ENCODE measurements at places on chromosomes 3 and 15.

DNA sequence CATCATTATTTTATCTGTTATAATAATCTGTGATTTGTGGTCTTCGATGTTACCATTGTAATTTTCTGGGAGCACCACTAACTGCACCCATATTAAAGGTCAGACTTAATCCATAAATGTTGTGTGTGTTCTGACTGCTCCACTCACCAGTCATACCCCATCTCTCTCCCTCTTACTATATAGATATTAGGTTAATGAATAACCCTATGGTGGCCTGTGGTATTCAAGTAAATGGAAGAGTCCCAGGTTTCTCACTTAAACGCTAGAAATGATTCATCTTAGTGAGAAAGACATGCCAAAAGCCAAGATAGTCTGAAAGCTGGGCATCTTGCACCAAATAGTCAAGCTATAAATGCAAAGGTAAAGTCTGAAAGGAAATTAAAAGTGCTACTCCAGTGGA is 1358.5 kb downstream of the ROBO2 start:
- DNase-seq, result no peak

GRCh38 chr3:4577721-4578120 is 84.6 kb downstream of the ITPR1 start:
- DNase-seq, result no peak

- no peak for DNase-seq
These were observed 5.7 kb upstream of the FOXB1 start for GRCh38 chr15:59998305-59998949.

DNA sequence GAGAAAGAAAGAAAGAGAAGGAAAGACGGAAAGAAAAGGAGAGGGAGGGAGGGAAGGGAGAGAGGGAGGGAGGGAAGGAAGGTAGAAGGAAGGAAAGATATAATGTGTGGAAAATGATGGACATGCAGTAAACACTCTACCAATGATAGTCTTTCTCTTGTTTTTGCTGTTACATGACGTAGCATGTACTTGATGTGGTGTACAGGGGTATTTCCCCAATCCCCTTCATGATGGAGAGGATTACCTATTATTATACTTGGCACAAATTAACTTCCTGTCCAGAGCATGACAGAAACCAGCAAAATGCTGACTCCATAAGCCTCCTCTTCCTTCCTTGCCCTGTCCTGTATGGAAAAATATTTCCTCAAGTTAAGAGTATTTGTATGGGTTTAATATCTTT is 124.4 kb downstream of the B3GALNT1 start:
- DNase-seq, result no peak

- no peak for DNase-seq
These were observed 54.4 kb downstream of the SLC24A1 start for GRCh38 chr15:65676123-65676522.

- DNase-seq, result no peak
These were observed 357.5 kb upstream of the CADM2 start for GRCh38 chr3:84601303-84601702.

DNA sequence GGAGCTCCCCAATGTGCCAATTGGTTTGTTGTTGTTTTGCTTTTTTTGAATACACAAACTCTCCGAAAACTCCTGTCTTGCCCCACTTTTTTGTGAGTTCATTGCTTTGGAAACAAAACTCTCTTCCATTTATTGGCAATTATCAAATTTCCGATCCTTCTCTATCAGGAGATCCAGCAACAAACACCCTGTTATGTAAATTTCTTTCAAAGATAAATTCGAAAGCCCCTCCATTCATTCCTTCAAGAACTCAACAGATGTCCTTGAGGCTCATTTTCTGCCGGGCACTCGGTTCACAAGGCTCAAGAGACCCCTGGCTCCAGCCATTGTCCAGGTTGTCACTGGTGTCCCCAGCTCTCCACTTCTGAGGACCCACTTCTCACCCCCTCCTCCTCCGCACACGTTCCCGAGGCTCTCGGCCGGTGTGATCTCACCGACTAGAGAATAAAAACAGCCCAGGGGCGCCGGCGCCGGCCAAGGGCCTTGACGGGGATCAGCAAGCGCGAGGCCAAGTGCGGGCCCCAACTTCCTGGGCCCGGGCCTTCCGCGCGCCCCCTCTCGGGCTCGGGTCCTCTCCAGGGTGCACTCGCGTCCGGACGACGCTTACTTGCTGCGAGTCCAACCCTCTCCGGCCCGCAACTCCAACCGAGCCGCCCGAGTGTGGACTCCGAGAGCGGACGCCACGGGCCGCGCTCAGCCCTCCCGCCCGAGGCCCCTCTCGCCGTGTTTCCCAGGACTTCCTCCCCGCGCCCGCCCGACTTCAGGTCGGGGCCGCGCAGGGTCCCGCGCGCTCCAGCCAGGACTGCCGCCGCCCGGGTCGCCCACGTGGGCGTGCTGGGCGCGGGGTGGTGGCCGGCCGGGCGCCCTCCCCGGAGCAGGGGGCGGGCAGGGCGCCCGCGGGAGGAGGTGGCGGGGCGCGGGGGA is 533 bp upstream of the SMAD3 start:
- peak; percentile 54 for DNase-seq

DNA sequence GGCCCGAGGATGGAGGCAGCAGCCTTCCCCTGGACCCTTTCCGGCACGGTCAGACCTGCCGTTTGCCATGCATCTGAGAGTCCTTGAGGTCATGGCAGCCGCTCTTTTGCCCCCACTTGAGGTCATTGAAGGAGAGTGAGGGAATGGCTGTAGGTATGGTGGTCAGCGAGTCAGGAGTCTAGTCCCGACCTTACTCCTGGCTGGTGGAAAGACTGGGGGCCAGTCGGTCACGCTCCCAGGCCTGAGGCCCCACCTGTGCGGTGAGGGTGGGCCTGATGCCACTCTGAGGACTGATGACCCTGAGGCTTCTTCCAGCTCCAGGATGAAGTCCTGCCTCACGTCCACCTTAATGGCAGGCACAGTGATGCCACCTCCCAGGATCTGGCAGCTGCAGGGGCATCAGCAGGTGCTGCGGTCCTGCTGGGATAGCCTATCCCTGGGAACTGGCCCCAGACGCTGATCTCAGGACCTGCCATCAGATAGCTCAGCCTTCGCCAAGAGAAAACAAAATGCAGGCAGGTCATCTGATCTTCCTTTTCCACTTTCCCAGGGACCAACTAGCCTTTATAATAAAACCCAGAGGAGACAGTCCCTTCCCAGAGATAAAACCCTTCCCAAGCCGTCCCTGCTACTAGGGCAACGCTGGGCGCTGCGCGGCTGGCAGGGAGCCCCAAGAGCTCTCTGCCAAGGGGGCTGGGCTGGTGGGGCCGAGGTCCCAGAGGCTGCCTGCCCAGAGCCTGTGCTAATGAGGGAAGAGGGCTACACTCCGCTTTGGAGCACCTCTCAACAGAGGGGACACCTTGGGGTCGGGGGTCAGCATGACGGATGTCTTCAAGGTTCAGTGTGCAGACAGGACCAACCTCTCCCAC is 42.2 kb downstream of the TM2D3 start:
- no peak for DNase-seq

DNA sequence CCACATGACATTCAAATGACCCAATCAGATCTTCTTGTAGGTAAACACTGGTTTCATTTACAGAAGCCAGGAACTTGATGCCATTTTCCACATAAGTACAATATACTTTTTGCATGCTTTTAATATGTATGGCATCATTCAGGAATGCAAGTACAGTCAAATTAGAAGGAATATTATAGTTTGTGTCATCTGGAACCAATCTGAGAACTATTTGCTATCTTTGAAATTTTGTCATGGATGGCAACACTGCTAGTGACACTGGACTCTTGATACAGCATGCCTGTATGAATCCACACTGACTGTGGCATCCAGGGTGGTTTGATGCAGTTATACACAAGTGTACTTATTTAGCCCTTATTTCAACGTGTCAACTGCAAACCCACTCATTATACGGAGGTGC is 141.6 kb downstream of the EBLN2 start:
- DNase-seq, result no peak

DNA sequence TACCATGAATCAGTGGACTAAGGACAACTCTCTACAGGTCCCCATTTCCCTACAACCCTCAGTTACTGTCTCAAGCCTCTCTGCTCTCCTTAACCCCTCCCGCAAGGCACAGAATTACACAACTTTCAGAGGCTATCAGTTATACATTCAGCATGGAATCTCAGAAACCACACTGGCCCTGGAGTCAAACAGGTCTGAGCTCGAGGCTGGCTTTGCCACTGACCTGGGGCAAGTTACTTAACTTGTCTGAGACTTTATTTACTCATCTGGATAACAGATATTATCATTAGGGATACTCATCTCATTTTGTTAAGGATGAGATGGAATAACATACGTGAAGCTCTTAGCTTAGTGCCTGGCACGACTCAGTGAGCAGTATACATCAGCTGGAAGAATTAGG is 95.2 kb downstream of the WDR76 start:
- DNase-seq, result no peak

DNA sequence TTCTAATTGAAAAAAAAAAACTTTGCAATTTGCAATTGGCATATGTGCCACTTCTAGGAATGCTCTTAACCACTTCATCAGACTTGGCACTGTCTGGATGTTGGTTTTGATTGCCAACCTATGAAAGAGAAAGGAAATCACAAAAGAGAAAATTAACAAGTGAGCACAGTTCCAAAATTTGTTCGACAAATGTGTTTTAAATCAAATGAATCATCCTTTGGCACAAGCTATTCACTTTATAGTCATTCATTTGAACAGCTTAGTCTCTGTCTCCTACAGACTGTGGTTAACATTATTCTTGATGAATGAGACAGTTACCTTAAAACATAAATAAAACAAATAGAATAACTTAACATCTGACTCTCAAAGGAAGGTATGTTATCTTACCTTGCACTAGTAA is 265.0 kb downstream of the EPHA3 start:
- no peak for DNase-seq

DNA sequence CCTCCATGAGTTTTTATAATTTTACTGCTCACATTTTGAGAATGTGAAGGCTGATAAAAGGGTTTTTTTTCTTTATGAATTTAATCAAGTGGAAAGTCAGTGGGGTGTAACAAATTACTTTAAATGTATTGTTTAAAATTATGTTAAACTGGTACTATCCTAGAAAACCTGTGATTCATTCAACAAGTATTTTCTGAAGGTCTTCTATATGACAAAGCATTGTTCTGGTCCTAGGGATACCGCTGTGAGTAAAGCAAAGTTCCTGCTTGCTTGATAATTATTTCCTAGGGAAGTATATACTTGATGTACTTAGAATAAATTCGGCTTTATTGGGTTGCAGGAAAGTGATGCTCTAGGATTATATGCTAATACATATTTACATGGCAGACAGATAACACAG is 152.8 kb upstream of the GOLGA6L4 start:
- DNase-seq, result no peak

GRCh38 chr3:120558771-120559241 is 37.3 kb upstream of the NDUFB4 start:
- DNase-seq, result peak; percentile 86

GRCh38 chr3:169104972-169105371 is 558.5 kb downstream of the MECOM start:
- no peak for DNase-seq

GRCh38 chr3:32815841-32816438 is 1.9 kb upstream of the TRIM71 start:
- DNase-seq, result no peak

DNA sequence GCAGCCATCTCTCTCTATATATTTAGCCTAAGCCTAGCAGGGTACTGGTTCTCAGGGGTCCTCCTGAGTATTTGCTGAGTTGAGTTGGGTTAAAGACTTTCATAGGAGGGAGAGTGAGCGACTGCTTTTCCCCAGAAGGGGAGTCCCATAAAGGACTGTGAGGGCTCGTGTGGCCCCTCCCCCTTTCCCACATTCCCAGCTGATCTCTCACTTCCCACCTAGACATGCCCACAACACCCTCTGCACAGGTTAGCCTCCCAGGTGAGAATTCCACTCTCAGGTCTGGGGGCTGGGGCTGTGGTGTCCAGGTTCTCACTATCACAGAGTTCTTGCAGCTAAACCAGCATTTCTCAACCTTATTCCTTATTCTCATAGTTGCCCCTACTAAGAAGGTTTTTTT is 15.8 kb downstream of the EPHB1 start:
- DNase-seq, result no peak

- DNase-seq, result no peak
These were observed 4.2 kb upstream of the APBA2 start for GRCh38 chr15:28881600-28881999.

DNA sequence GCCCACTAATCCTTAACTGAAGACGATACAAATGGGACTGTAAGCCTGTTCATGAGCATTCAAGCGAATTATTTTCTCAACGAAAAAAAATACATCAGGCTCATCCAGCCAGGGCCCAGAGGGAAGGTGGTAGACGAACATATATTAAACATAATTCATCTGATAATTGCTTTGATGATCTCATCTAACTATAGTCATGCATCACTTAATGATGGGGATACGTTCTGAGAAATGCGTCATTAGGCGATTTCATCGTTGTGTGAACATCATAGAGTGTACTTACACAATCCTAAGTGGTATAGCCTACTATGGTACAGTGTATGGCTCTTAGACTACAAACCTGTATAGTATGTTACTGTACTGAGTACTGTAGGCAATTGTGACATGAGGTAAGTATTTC is 10.0 kb upstream of the SPINK8 start:
- no peak for DNase-seq

- DNase-seq, result no peak
These were observed 29.2 kb downstream of the SRPRB start for GRCh38 chr3:133834621-133835417.

- DNase-seq, result no peak
These were observed 68.9 kb downstream of the DNASE1L3 start for GRCh38 chr3:58141766-58142345.

- DNase-seq, result no peak
These were observed 85.0 kb downstream of the CYP19A1 start for GRCh38 chr15:51253366-51253765.

DNA sequence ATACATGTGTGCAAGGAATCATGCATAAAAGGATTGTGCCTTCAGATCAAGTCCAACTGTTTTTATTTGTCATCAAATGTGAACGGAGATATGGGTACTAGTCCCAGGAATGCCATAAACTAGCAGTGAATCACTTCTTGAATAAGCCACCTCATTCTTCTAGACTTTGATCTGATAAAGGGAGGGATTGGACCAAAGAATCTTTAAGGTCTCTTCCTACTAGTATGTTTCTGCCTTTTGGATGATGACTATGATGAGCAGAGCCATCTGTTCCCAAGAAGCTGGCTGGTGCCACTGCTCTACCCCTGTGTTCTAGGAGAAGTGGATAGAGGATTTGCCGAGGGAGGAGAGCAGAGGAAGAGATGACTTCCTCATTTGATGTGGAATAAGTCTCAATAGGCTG is 28.8 kb upstream of the UACA start:
- no peak for DNase-seq

GRCh38 chr3:107208100-107208499 is 169.1 kb upstream of the CCDC54 start:
- no peak for DNase-seq

DNA sequence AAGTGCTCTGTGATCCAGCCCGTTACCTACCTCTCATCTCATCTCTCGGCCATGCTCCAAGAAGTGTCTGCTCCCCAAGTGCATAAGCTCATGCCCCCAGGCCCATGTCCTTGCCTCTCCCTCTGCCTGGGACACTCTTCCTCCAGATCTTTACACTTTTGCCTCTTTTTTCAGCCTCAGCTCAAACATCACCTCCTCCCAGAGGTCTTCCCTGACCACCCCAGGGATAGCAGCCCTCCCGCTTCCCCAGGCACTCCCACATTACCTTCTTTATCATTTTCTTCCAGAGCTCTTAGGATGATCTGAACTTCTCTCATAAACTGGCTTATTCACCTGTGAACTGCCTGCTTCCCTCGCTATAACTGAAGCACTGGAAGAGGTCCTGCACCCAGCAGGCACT is 2.7 kb upstream of the FURIN start:
- DNase-seq, result no peak

GRCh38 chr3:95341314-95341713 is 1278.5 kb downstream of the NSUN3 start:
- no peak for DNase-seq

GRCh38 chr3:127544192-127544802 is 46.2 kb downstream of the TPRA1 start:
- peak; percentile 82 for DNase-seq
